Stimulated activated CD8-positive, alpha-beta memory T cell treated with anti-CD3 and anti-CD28 coated beads, Interleukin-4, amount 100 ng/mL, for 4 hours (primary cell): ENCODE measurements at places on chromosomes 13 and 19.
A peak's percentile ranks its signal among the peaks of the same experiment; 100 is the strongest.

DNA sequence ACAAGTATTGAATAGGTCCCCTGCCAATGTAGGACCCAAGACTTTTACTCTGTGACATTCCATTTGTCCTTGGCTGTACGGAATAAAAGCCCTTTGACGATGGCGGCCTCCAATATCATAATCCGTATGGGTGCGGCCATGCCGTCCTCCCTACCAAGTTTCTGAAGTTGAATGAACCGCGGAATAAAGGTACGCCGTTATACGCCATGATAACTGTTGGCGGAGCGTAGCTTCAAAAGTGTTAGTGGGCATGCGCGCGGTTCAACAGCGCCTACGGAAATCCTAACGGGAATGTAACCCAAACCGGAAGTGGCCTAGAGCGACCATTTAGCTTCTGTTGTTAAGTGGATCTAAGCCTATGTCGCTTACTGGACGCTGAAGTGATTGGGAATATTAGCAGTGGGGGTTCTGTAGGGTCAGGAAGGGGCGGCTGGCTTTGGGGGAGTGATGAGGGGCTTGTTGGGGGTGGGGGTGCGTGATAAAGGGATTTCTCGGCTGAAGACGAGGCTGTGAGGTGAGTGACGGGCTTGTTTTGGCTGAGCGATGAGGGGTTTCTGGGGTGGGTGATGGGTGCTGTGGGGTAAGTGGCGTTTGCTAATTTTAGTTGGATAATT lies at the start of gene ZNF175:
Gene ZNF175, plus strand, starts transcription at position 322 of the 614 bp plus-strand sequence. CDS start 2,047 bp downstream, outside the sequence.
- peak; percentile 79 for DNase-seq

- DNase-seq = no peak
Measured at GRCh38 chr13:113082198-113083021, 23.2 kb upstream of the F7 start.

DNA sequence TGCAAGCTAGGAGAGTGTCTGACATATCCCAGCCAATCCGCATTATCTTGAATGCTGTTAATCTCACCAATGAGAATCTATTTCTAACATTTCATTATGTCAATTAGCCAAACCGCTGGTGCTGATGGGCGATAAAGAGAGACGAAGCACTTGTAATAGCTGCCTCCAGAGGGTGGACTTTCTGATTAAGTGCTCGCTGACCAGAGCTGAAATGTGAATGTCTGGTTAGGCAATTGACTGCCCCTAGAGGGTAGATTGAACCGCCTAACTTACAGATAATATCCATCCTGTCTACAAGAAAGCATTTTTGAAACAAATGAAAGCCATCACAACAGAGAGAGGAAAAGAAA lies 552 bp upstream of the GRWD1 start:
- DNase-seq = no peak

GRCh38 chr13:113862931-113863523 lies 849 bp downstream of the GAS6 start:
- DNase-seq = no peak

GRCh38 chr13:106981051-106981450 lies 413.1 kb upstream of the ARGLU1 start:
- DNase-seq = no peak

DNA sequence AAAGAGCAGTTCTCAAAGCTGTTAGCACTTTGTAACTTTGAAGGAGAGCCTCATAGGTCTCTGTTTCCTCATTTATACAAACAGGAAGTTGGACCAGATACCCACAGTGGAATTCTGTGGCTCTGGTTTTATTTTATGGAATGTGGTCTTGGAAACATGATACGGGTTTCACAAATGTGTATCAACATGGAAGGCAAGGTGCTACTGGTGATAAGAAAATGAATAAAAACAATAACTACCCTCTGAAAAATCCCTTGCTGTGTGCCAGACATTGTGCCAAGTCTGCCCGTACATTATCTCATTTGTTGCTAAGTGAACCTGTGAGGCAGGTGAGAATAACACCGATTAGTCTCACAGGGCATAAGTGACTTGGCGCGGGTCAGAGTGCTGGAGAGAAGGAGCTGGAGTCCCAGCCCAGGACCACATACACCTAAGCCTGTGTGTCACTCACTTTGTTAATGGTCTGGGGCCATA lies 45.0 kb upstream of the RNF113B start:
- no peak for DNase-seq

DNA sequence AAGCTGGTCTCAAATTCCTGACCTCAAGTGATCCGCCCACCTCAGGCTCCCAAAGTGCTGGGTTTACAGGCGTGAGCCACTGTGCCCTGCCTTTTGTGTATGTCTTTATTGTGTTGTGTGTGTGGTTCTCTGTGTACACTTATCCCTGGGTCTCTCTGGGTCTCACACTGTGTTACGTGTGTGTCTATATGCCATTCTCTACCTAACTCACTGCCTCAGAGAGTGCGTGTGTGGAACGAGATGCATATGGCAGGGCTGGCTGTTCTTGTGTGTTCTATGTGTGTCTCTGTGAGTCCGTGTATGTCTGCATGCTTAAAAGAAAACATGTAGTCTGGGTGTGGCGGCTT lies 10.5 kb downstream of the FOXA3 start:
- DNase-seq = no peak

DNA sequence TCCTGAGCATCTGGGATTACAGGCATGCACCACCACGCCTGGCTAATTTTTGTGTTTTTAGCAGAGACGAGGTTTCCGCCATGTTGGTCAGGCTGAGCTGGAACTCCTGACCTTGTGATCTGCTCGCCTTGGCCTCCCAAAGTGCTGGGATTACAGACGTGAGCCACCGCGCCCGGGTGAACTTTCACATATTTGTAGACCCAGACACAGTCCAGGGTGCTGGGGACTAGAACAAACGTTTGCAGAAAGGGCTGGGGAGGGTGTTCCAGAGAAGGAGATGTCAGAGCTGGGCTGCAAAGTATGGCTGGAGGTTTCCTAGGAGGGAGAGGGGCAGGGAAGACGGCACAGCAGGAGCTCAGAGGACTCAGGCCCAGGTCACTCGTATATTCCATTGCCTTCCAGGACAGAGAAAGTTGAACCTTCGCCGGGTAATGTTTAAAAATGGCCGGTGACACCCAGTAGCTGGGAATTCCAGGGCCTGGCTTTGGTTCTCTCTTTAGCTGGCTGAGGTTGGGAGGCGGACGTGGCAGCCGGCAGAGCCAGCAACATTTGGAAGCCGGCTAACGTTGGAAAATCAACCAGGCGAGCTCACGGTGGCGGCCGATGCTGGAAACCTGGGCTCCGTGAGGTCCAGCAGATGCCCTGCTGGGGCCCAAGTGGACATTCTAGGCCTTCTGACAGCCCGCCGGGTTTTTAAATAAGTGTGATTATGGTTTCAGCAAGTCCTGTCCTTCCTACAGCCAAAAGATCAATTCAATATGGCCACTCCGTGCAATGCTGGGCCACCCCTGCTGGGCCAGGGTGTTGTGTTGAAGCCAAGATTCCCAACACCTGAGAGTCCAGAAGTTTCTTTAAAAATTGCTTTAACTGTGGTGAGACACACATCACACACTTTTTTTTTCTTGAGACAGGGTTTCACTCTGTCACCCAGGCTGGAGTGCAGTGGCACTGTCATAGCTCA lies 41.5 kb downstream of the NFIC start:
- no peak for DNase-seq

GRCh38 chr13:24642219-24642618 lies 38.0 kb upstream of the ATP12A start:
- no peak for DNase-seq
